NCI-H1436 treated with DMSO at 0.1 percent for 48 hours (cell line): ENCODE measurements at places on chromosomes 1 and 21.

DNA sequence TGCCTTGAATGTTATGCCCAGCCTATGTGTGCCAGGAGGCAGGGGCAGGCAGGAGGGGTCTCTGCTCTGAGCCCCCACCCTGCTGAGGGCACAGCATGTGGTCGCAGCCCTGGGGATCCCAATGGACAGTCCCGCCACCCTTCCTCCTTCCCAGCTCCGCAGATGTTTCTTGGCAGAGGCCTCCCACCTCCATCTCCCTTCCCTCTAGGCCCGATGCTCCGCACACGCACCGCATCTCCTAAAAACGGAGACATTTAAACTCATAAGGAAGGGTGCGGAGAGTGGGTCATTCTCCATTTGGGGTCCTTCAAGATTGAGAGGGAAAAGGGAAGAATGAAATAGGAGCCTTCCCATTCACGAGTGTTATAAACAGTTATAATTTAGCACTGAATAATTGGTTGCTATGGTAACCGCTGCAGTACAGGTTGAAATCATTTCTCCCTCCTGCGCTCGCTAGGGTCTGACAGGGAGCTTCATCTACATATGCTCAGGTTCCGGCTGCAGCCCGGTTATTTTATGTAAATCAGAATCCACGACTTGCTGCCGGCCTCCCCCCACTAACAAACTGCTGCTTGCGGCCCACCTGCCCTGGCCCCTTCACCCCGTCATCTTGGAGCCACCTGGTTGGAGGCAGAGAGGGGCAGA is 16.0 kb downstream of the CHD5 start:
- DNase-seq = no peak

- DNase-seq = no peak
These were observed 69.6 kb downstream of the OLFML2B start for GRCh38 chr1:161954050-161954449.

GRCh38 chr1:20574686-20575540 is 14.0 kb upstream of the CDA start:
- no peak for DNase-seq

DNA sequence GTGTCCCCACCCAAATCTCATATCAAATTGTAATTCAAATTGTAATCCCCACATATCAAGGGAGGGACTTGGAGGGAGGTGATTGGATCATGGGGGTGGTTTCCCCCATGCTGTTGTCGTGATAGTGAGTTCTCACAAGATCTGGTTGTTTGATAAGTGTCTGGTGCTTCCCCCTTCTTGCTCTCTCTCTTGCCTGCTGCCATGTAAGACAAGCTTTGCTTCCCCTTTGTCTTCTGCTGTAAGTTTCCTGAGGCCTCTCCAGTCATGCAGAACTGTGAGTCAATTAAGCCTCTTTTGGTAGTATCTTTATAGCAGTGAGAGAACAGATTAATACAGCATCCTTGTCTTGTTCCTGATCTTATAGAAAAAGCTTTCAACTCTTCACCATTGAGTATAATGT is 6.5 kb upstream of the LRRC39 start:
- DNase-seq = no peak

DNA sequence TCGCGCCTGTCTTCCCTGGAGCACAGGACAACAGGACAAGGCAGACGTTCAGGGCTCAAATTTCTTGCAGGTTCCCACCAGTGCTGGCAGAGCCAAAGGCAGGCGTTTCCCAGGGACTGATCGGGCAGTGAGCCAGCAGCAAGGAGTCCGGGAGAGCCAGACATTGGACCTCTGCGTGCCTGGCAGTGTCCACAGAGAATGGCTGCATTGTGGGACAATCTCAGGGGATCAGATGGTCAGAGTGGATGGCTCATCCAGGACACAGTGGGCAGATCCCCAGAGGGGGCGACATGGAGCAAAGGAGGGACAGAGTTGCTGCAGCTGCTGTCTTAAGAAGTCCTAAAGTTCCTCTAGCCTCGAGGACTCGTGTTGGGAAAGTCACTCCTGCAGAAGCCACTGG is 4.6 kb downstream of the TMEM63A start:
- DNase-seq = no peak

- DNase-seq = peak; percentile 63
These were observed 111.5 kb downstream of the ETS2 start for GRCh38 chr21:38917043-38917774.

DNA sequence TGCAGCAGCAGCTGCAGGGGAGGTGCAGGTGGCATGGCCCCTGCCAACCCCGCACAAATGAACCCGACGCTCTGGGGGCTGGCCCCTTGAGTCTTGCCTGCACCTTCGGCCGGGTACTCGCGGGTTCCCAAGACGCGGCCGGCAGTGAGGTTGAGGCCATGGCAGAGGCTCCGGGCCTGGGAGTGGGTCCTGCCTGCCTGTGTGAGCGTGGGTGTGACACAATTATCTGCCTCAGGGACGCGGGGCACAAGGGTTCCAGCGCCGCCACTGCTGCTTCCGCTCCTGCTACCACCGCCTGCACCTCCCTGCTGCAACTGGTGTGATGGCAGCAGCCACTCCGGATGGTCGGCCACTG is 20.9 kb upstream of the TGFB2 start:
- DNase-seq = no peak

DNA sequence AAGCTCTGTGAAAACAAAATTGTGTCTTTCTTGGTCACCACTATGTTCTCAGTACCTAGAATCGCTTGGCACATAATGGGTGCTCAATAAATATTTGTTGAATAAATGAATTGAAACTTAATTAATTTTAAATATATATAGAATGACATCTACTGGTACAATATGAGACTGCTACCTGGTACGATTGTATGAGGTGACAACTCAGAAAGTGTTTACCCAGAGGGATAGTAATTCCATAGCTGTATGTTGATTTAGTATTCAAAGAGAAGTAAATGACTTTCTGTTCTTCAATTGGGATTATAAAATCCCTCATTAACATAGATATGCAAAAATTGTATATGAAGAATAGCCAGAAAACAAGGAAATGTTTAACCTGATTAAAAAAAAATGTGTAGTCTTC is 128.7 kb downstream of the RPS6KC1 start:
- no peak for DNase-seq

DNA sequence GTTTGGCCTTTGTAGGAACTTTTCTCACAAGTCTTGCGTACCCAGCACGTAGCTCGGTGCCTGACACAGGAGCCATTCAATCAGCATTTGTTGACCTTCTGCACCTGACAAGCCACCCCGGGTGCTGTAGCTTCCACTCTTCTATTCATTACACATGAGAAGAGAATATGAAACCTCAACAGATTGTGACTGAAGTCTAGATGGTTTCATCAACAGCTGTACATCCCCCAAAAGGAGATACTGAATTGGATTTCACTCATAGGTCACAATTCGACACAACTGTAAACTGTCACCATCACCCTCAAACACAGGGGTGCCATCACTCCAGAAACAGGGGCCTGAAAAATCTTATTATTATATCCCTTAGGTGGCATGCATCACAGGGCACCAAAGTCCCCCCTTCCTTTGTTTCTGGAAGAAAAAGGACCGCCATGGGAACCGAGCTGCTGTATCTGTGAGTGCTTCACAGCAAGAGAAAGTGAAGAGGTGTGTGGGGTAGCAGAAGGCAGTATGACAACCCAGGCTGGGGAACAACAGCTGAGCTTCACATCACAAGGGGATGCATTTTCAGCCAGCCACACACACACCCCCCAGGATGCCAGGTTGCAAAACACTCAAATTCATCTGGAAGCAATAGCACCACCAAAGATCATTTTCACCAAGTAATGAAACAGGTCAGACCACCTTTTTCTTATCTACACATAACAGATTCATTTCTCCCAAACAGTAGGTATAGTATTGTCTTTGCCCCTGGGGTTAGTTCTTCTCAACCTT is 225.7 kb downstream of the TOMM20 start:
- DNase-seq = no peak
